Fibroblast of skin of scalp (primary cell): ENCODE measurements at places on chromosomes 1 and 21.

- DNase-seq, result no peak
These were observed 24.0 kb downstream of the LRRC8D start for GRCh38 chr1:89844860-89845259.

- DNase-seq, result no peak
These were observed 62.8 kb downstream of the DTL start for GRCh38 chr1:212098310-212098709.

GRCh38 chr1:15974855-15975254 is 1.0 kb downstream of the ZBTB17 start:
- no peak for DNase-seq

- DNase-seq, result no peak
These were observed 22.2 kb downstream of the CITED4 start for GRCh38 chr1:40839943-40840335.

GRCh38 chr1:192442736-192443135 is 125.9 kb downstream of the RGS21 start:
- peak; percentile 23 for DNase-seq

- no peak for DNase-seq
These were observed 158.7 kb downstream of the SIPA1L2 start for GRCh38 chr1:232471250-232471649.
